ENCODE measurements at places on chromosomes 13 and 19. TPM values are rescaled to one million over a fixed set of nuclear protein-coding genes. Genes with fewer than 3 reads are reported as not detected.

The PRR12 gene
- total RNA-seq = 2.7 TPM

The PEAK3 gene
- not detected for total RNA-seq

The SLC10A2 gene
- total RNA-seq = not detected

The ZNF264 gene
- total RNA-seq = 51.0 TPM

The CYP4F22 gene
- not detected for total RNA-seq

The PSG11 gene
- total RNA-seq = not detected

The CILP2 gene
- 0.69 TPM for total RNA-seq

The PSG4 gene
- 0.30 TPM for total RNA-seq

The RFX1 gene
- total RNA-seq = 7.1 TPM

The SLC35E1 gene
- total RNA-seq = 60.0 TPM

The AMH gene
- total RNA-seq = 0.59 TPM

The ZNF44 gene
- total RNA-seq = 13.1 TPM

The CEACAM7 gene
- not detected for total RNA-seq

The RDH8 gene
- total RNA-seq = not detected

The SLC15A1 gene
- total RNA-seq = not detected

The ZNF471 gene
- 5.3 TPM for total RNA-seq

The FAM83E gene
- 0.30 TPM for total RNA-seq

The NUFIP1 gene
- 5.0 TPM for total RNA-seq

The KLHL1 gene
- not detected for total RNA-seq

The DAND5 gene
- total RNA-seq = not detected

The MAP4K1 gene
- not detected for total RNA-seq

The DNAAF3 gene
- total RNA-seq = 0.65 TPM

All from smooth muscle cell of the umbilical artery (primary cell).